Cardiac septum (tissue), 1 donor: ENCODE measurements at places on chromosomes 1 and 21. TPM values are rescaled to one million over a fixed set of nuclear protein-coding genes. Genes with fewer than 3 reads are reported as not detected.
A peak's percentile ranks its signal among the peaks of the same experiment; 100 is the strongest.

Gene FCRL6
- 0.16 TPM for total RNA-seq

Gene NOTCH2
- total RNA-seq: 34.8 TPM

Gene CD101
- 1.6 TPM for total RNA-seq

Gene APCS
- total RNA-seq: not detected

Gene ANXA9
- total RNA-seq: 0.16 TPM

Gene CRYAA
- total RNA-seq: not detected

Gene FAM177B
- not detected for total RNA-seq

DNA sequence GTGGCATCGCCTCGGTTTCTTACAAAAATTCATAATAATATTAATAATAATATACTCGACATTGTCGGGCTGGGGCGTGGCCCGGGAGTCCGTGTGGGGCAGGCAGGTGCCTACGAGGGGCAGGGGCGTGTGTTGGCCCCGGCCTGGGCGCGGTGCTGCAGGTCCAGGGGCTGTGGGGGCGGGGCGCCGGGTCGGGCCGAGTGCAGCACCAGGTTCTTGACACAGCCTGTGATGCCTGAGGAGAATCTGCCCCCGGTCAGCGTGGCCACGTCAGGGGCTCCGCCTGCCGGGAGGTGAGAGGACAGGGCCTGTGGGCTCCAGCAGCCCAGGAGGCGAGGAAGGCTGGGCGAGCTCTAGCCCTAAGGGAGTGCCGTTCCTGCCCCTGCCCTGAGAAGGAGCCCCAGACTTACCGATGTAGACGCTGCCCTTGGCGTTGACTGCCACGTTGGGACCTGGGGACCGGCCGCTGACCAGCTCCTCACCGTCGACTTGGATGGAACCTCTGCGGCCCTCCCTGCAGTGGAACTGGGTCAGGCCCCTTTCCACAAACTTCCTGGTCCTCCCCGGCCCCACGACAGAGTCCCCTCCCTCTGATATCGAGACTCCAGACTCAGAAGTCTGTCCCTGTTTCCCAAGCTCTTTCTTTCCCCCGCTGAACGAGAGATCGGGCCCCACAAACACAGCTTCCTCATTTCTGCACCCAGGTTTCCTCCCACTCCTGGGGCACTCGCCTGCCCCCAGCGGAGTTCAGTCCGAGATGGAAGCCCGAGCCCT is 11.3 kb downstream of the LDLRAD2 start:
- DNase-seq: no peak

DNA sequence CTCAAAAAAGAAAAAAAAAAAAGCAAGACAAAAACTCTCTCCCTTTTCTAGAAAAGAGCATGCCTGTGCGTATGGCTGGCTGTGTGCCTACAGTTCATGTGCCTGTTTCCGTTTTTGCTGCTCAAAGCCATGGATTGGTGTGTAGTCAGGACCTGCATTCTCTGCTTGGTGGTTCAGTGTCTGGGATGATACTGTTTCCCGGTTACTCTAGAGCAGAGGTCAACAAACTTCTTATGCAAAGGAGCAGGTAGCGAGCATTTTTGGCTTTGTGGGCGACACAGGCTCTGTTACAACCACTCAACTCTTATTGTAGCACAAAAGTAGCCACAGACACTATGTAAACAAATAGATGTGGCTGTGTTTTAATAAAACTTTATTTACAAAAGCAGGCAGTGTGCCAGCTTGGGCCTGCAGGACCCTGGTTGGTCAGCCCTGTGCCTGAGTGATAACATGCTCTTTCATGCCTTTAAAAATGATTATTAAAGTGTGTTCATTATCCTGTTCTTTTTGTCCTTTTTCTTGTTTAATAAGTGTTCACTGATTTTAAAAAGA is 524.2 kb downstream of the KIF26B start:
- peak; percentile 15 for DNase-seq

DNA sequence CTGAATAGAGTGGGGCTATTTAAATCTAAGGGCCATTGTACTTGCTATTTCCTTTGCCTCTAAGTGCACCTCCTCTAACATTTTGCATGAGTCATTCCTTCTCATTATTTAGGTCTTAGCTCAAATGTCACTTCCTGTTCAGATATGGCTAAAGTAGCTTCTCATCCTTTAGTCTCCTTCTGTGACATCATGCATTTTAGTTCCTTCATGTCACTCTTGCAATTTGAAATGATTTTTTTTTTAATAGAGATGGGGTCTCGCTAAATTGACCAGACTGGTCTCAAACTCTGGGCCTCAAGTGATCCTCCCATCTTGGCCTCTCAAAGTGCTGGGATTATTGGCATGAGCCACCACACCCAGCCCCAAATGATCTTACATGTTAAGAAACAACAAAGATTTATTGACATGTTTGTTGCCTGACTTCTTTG is 6.6 kb downstream of the TBX19 start:
- DNase-seq: no peak

- DNase-seq: no peak
Observed at GRCh38 chr1:30705698-30706097, 17.7 kb downstream of the MATN1 start.

GRCh38 chr1:219927956-219928790 is at the start of gene SLC30A10:
TSS of gene SLC30A10 (minus strand) at chr1:219928557. CDS start at chr1:219928440, 117 bp downstream.
- no peak for DNase-seq

- DNase-seq: no peak
Observed at GRCh38 chr1:8097077-8097799, 71.1 kb upstream of the ERRFI1 start.

- no peak for DNase-seq
Observed at GRCh38 chr1:205337481-205337880, 15.9 kb upstream of the NUAK2 start.

DNA sequence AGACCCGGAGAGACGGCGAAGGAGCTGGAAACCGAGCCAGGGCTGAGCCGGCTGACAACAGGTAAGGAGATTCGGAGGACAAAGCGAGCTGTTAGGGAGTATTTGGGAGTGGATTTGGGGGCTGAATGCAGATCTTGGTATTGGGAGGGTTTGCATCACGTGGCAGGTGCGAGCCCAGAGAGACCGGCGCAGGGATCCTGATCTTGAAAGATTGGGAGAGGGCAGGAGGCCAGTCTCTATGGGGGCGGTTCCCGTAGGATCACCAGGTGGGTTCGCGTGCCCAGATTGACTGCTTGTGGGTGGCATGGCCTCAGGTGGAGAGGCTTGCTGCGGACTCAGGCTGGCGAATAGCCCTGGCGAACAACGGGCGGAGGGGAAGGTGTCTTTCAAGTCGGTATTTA is 204 bp downstream of the CIART start:
- DNase-seq: no peak

DNA sequence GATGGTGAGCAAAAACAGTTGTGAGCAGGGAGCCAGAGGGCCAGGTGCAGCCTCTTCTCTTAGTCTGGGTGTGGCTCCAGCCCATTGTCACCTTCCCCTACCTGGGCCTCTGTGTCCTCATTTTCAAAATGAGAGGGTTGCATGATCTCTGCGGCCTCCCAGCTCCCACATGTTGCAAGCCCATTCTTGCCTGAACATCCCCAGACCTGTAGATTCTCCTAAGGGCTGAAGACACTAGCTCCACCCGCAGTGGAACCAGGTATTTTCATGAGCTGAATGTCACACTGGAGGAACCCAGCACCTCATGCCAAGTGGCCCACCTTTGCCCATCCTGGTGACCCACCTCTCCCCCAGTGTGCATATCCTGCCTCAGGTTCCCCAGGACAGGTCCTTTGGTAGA is 12.3 kb downstream of the IKBKE start:
- no peak for DNase-seq

- no peak for DNase-seq
Observed at GRCh38 chr1:54069791-54070170, 16.4 kb downstream of the TCEANC2 start.

GRCh38 chr1:111620441-111620971 is 917 bp downstream of the RAP1A start:
- DNase-seq: no peak

- DNase-seq: no peak
Observed at GRCh38 chr21:32070676-32071330, 198.0 kb downstream of the HUNK start.

DNA sequence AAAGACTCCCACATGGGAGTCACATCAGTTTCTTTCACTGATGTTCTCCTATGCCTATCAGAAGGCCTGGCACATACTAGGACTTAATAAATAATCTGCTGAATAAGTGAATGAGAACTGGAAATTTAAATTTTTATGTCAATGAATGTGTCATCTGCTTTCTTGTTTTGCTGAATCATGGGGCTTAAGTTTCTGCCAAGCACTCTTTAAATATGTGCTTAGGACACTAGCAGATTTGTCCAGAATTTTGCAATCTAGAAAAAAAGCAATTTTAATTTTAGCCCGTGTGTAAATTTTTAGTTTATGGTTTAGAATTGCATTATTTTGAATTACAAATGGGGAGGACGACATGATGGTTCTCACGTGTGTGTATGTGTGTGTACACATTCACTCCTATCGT is 803.1 kb downstream of the USP25 start:
- no peak for DNase-seq

DNA sequence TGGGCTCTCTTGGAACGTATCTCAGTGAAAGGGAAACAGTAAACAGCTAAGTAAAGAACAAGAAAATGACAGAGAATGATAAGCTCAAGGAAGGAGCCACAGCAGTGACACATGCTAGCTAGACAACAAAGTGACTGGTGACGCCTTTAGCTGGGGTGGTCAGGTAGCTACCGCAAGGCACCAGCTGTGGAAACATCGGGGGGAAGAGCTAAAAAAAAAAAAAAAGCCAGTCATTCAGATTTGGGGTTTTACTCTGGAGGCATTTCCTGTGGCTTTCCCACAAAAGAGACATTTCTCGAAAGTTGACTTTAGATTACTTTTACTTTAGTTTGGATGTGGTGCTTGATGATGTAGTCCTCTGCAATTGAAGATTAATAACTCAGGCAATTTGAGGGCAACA is 2.1 kb downstream of the FHAD1 start:
- DNase-seq: no peak

- no peak for DNase-seq
Observed at GRCh38 chr1:195594322-195594721, 1013.9 kb downstream of the KCNT2 start.

GRCh38 chr21:41712730-41713129 is 54.1 kb downstream of the RIPK4 start:
- DNase-seq: no peak

DNA sequence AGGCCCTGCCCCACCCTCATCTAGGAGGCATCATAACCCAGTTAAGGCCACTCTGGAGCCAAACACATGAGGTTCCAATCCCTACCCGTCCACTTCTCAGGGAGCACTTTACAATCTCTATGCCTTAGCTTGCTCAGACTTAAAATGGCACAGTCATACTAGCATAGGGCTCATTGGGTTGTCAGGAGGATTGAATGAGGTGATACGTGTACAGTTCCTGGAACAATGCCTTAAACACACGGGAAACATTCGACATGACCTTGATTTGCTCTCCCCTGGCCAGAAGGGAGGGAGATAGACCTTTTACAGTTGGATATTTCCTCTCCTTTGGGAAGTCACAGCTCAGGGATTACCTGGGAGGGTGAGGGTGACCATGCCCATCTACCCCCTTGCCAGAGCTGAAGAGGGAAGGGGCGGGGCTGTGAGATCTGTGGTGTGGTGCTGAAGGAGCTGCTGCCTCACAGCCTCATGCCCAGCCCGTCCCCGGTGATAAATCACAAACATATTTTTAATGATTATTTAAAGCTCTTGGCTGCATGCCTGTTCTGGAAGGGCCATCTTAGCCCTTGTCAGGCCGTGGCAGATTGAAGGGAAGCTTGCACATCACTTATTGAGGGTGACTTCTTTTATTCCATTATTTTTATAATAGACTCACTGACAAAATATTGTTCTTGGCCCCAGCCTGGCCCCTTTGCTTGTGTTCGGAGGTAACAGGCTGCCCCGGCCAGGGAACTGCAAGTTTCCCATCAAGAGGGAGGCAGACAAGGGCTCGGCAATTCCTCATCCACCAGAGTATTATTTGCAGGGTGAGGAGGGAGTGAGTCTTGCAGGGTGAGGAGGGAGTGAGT is 83.4 kb downstream of the FOXD2 start:
- DNase-seq: peak; percentile 46

GRCh38 chr1:215890438-215890837 is 323.3 kb downstream of the KCTD3 start:
- no peak for DNase-seq

DNA sequence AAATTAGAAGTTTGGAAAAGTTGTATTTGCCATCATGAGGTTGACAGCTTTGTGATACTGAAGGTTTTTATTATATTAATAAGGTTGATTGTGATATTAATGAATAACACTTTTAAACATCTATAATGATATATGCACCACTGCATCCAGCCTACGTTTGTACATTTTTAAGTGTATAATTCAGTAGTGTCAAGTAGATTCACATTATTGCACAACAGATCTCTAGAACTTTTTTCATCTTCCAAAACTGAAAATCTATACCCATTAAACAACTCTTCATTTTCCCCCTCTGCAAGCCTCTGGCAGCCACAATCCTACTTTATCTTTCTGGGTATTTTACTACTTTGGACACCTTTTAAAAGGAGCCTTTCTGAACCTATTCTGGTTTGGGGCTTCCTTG is 37.2 kb upstream of the ZMYM4 start:
- no peak for DNase-seq

- no peak for DNase-seq
Observed at GRCh38 chr1:67639361-67639760, 45.6 kb upstream of the GADD45A start.

- DNase-seq: no peak
Observed at GRCh38 chr1:147515045-147515869, 26.0 kb upstream of the BCL9 start.
